ENCODE measurements at places on chromosomes 2 and 18. TPM values are rescaled to one million over a fixed set of nuclear protein-coding genes. Genes with fewer than 3 reads are reported as not detected.

DNA sequence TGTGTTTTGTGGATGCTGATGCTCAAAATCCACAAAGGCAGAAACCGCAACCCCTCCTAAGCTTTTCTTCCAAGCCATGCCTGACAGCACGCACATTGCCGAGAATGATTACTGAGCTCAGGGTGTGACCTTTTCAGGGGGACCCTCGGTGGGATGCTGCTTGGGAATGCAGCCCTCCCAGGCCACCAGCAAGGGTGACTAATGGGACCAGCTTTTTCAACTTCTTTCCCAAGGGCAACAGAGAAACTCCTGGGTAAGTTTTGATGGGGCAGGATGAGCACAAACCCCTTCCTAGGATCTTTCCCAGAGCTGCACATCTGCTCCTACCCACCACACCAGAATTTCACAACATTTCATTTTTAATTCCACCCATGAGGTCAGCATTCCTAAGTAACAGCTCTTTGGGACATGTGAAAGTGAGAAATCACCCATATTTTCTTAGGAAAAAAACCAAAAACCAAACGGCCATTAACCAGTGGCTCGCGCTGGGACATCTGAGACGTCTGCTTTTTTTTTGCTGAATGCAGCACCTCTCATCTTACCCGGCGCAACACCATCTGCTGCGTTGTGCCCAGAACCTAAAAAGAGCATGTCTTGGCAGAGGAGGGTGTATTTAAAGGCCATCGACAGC lies 119.0 kb downstream of the ARL4C start:
- no peak for DNase-seq

SERPINB2 gene
- total RNA-seq = not detected

DNA sequence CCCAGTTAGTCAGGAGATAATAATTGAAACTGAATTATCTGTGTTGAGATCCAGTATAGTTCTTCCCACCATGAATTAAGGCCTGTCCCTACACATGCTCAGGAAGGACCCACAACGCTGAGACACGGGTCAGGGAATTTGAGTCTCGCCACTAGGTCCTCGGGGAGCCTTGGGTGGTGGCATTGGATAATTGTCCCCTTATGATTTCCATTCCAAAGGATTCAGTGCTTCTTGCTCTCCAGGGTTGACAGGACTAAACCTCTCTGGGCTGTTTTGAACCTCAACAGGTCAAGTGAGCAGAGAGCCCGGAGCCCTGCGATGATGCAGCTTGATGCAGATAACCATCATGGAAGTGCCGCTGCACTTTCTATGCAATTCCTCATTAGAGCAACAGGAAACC lies 253.7 kb upstream of the PXDN start:
- DNase-seq = no peak

DNA sequence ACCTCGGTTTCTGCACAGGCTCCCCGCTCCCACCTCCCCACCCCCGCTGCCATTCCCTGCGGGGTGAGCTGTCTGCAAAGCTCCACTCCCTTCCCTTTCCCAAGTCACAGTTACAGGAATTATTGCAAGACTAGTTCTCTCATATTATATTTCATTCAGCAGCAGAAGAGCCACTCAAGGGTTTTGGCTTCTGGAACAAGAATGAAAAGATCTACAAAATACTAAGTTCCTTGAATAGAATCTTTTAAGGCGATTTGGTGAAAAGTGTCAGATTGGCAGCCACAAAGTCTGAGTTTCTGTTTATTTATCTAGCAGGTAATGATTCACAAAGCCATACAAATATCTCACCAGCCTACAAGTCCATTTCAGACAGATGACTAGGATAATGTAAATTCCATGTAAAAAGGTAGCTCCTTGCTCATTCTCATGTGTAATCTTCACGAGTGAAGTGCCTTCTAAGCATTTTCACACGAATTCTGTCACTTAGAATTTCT lies 221.9 kb upstream of the RBBP8 start:
- DNase-seq = no peak

ZNF396 gene
- total RNA-seq = 4.0 TPM

ONECUT2 gene
- 0.11 TPM for total RNA-seq

COL4A3 gene
- 0.74 TPM for total RNA-seq

DNA sequence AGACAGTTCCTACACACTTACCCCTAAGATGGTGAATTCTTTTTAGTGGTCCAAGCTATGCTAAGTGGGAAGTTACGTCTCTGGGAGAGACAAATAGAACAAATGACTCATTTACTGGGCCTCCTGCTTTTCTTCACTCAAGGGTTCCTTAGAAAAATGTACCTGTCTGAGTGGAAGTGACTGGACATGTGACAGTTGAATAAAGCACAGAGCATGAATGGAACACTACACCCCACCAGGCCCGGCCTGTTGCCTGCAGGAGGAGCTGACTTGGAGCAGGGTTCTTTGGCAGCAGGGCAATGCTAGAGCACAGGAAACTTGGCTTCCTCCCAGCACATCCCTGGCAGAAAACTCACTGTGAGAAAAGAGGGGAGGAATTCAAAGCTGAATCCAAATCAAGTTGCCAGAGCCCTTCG lies 451.0 kb upstream of the SETBP1 start:
- DNase-seq = no peak

- DNase-seq = no peak
These were observed 1235.7 kb downstream of the DPP10 start for GRCh38 chr2:115678129-115678528.

DNA sequence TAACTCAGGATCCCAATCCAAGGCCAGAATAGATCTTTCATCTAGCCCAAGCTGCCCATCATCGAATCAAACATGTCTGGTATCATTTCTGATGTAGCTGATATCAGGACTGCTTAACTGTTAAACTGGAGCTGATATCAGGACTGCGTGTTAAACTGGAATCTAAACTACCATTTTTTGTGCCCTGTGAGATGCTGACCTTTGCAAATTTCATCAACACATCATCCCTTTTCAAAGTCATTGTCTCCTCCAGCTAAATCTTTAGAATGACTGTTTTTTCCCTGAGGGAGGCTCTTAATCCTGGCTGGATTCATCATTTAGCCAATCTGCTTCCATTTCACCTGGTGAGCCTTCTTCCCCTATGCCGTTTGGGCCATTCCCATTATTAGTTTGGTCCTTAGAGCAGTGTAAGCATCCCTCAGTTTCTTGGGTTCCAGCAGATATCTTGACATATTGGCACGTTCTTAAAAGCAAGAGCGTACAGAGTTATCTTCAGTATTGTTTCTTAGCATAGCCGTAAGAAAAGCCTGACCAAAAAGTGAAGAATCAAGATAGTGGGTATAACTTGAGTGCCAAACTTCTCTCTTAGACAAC lies 12.3 kb downstream of the RPL31 start:
- DNase-seq = no peak

GRCh38 chr2:180677930-180678624 lies 302.3 kb upstream of the UBE2E3 start:
- no peak for DNase-seq

CHRNG gene
- total RNA-seq = 3.5 TPM

DNA sequence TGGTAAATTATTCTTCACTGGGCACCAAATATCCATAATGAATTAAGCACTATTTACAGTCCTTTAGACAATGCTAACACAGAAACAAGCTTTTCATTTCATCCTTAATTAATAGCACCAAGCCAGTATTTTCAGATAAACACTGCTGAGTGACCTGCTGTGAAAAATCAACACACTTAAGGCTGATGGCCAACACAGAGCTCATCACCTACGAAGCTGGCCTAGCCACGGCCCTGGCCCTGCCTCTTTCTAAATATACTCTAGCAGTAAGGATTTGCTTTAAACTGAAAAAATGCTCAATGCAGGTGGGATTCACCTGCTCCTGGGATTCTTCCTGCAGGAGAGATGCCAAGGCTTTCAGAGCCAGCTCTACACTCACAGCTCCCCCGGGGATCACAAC lies 18.4 kb downstream of the CYB5A start:
- no peak for DNase-seq

DNA sequence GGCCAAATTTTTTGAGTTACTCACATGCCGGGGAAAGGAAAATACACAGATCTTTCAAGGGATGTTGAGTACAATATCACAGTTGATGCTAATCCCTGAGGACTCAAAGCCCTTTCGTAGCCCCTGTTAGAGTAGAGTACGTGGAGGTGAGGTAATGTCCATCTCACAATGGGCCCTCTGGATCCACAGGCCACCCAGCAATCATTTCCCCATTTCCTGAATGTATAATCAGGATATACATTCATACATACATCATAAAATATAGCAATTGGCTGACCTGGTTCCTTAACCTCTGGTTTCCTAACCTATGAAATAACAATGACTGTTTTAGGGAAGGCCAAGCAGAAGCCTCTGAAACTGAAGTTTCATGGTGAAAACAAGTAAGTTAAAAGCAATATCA lies 10.2 kb upstream of the SP100 start:
- DNase-seq = no peak

DNA sequence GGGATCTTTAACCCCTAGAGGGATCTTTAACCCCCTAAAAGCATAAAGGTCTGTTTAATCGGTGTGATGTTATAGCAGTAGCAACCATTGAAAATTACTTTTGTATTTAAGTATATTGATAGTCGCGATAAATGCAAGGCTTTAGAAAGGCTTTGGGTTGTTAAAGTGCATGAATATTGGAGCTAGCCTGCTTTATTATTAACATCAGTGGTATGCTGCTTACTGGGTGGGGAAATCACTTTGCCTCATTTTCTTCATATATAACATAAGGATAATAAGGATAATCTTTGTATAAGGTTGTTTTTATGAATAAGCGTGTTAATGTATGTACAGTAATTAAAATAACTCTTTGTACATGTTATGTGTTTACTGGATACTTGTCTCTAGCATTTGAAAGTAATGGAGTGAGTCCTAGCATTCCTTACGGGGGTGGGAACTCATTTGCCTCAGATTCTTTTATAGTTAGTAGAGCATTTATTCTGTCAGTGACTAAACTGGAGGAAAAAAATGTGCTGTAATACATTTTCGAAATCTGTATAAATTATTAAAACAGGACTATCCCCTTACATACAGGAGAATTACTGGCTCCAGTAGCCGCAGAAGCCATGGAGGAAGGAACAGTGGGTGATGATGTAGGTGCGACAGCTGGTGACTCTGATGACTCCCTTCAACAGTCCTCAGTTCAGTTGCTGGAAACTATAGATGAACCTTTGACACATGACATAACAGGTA lies 122.2 kb downstream of the BIRC6 start:
- no peak for DNase-seq

AAK1 gene
- total RNA-seq = 51.5 TPM

DNA sequence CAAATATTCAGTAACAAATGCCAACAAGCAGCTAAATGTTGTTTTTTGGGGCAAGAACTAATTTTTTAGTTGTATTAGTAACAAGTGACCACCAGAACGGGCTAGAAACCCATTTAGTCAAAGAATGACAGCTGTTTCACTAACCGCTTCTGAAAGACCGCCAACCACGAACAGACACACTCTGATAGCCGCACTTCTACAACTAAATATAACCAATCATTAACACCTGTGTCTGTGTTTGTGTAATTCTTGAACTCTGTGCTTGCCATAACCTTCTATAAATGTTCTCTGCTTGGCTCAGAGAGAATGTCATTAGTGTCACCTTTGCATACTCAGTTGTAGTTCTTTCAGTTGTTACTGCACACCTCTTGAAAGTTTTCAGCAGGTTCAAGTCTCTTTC lies 526.3 kb upstream of the LRRTM1 start:
- DNase-seq = no peak

GRCh38 chr2:220104871-220105351 lies 477.5 kb downstream of the SLC4A3 start:
- DNase-seq = no peak

PLEK gene
- total RNA-seq = 12.4 TPM

DNA sequence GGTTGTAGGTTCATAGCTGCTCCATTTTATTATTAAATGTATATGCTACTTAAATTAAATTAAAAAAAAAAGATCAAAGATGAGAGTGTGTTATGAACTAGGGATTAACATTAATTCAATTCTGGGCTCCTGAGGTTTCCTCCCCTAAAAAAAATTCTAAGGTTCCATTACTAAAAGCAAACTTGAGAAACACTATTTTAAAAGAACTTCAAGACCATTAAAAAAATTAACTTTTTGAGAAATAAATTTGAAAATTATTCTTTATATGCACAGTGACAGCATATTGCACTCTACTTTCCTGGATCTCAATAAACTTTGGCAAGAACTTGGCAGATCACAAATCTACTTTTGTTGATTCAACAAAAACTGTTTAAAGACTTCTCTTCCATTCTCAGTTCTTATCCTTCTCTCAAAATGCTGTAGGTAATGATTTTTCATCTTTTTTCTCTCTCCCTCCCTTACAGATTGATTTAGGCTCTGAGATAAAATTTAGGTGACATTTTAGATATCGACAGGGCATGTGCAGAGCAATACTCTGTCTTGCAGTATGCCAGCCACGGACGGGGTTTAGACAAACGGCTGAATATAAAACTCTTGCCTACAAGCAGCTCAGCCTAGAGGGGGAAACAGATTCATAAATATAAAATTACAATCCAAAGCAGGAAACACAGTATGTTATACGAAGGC lies 592 bp upstream of the MARS2 start:
- no peak for DNase-seq

FAM124B gene
- 13.1 TPM for total RNA-seq

GPR45 gene
- total RNA-seq = not detected

DNA sequence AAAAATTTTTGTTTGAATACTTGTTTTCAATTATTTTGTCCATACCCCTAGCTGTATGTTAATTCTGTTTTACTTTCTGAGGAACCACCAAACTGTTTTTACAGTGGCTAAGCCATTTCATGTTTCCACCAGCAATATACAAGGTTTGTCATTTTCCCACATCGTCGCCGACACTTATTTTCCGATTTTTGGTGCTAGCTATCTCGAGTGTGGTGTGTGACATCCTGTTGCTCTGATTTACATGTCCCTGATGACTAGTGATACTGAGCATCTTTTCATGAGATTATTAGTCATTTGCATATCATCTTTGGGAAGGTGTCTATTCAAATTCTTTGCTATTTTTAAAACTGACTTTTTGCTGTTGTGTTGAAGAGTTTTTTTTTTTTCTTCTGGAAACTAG lies 7.2 kb upstream of the GPC1 start:
- DNase-seq = no peak

UGT1A10 gene
- total RNA-seq = not detected

ALLC gene
- total RNA-seq = 0.16 TPM

DNA sequence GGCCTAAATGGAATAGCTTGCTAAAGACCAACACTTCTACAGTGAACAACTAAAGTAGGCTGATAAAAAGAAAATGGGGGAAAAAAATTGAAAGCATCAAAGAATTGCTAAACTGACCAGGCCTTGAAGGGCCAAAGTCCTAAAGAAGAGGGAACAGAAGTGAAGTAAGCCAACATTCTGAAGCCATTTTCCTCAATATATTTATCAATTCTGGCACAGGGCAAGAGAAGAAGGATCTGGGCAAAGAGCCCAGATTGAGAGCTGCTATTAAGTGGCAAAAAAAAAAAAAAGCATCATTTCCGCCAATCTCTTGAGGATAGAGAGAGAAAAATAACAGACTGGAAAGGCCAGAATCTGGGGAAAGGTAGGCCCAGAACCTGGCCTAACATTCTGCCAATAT lies 25.7 kb downstream of the FANCL start:
- no peak for DNase-seq

ANKRD30B gene
- total RNA-seq = not detected

DQX1 gene
- total RNA-seq = 0.37 TPM
